ENCODE measurements at places on chromosomes 2 and 18.

DNA sequence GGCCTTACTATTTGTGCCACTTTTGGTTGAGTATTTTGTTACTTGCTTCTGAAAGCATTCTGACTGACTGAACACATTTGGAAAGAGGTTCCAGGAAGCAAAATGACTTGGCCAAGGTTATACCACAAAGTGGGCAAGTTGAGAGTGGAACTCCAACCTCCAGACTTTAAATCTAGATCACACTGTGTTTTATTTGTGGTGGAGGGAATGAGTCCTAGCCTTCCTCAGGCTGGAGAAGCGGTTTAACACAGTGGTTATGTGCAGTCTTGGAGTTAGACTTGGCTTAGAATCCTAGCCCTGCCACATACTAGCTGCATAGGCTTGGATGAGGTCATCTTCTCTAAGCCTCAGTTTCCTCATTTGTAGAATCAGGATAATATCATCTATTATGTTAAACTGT, 33.4 kb downstream of the PLEKHM3 start:
- no peak for DNase-seq

- no peak for DNase-seq
These were observed 597.8 kb upstream of the VRK2 start for GRCh38 chr2:57448816-57449215.

- DNase-seq: no peak
These were observed 163.2 kb upstream of the KLF7 start for GRCh38 chr2:207328944-207329386.

- DNase-seq: no peak
These were observed 67.1 kb upstream of the POU3F3 start for GRCh38 chr2:104786821-104787220.

DNA sequence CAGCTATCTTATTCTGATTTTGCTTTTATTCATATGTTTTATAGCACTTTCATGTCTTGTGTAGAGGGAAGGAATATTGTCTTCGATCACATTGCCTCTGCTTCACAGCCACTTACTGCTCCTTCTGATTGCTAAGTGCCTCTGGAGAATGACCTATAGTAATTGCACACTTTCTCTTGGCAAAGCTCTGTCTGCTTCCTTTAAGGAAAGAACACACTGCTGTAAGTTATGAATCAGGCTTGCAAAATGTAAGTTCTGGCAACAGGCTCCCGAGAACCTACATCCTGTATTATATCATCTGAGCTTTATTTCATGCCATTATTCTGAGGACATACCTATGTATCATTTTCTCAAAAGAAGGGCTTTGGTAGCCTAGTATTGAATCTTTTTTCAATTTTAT, 170.7 kb downstream of the ZNF804A start:
- no peak for DNase-seq

DNA sequence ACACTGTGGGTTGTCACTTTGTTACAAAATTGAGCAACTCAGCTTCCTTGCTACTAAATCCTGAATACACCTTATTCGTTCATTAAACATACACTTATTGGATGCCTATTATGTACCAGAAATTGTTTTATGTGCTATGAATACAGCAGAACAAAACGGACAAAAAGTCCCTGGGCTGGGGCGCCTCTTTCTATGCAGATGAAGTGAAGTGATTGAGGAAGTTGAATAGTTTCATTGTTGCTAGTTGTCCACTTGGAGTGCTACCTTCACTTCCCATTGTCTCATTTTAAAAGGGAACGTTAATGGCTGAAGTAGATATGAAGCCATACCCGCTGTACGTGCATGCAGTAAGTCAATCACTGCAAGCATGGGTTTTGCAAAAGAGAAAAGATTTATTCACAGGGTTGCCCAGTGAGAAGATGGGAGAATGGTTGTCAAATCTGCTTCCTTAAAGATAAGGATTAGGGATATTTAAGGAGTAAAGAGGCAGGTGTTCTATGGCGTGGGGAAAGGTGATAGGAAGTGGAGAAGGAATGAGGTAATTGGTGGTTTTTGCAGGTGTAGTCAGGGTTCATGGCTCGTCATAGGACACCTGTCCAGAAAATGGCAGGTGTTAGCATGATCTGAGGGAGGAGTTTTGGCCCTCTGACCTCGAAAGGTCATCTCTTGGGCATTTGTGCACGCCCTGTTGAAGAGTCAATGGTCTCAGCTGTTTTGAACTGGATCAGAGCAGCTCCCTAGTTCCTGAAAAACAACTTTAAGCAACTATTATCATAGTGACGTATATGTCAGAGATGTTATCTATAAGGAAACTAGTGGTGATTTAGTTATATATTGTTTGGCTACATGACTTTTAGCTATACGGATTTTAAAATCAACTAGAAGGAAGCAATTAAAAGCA, 23.5 kb downstream of the TRPM8 start:
- DNase-seq: no peak

GRCh38 chr2:239692362-239692851, 291.6 kb upstream of the HDAC4 start:
- DNase-seq: no peak

DNA sequence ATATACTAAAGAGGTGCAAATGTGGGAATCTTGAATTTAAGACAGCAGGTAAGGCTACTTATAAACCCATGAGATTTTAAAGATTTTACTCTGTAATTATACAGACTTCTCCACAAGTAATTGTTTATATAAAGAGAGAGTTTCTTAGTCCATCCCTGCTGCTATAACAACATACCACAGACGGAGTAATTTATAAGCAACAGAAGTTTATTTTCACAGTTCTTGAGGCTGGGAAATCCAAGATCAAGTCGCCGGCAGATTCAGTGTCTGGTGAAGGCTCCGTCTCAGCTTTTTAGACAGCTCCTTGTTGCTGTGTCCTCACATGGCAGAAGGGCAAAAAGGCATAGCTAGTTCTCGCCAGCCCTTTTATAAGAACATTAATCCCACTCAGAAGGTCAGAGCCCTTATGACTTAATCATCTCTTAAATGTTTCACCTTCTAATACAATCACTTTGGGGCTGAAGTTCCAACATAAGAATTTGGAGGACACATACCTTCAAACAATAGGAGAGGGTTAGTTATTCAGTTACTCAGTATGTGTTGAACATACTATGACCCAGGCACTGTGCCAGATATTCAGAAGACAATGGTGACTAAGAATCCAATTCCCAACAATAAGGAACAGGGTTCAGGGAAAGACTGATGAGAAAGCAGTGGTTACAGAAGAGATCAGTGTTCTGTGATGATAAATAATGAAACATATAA, 466.0 kb downstream of the RIT2 start:
- no peak for DNase-seq

DNA sequence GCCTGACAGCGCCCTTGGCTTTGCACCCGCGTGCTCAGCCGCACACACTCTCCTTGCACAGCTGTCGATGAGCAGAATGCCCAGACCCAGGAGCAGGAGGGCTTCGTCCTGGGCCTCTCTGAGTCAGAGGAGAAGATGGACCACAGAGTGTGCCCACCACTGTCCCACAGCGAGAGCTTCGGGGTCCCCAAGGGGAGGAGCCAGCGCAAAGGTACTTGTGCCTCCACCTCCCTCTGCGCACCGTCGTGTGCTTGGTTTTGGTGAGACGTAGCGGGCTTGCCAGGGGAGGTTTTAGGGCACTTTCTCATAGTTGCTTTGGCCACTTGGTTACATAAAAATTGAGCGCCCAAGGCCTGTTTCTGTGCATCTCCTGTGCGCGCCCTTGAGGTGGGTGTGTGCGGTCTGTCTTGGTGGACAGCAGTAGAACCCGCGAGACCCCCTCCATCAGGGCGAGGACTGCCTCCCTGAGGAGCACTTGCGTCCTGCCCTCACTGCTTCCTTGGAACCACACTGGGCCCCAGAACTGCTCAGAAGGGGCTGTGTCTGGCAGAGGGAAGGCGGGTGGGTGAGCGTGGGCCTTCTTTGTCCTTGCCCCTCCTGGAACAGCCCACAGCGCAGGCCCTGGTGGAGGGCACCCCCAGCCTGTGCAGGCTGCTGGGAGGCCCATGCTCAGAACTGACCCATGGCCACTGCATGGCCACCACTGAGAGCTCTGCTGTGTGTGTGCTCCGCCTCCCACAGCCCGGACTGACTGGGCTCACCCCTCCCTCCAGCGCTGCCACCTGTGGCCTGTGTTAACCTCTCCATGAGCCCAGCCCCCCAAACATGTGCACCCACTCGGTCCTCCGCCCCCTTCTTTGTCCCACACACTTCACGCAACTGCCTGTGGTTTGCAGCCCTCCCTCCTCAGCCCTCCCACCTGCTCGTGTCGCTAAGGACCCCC, 95.9 kb downstream of the DGKD start:
- no peak for DNase-seq

GRCh38 chr18:47531717-47532116, 280.3 kb upstream of the SKOR2 start:
- no peak for DNase-seq

GRCh38 chr2:10067881-10068280, 12.3 kb downstream of the CYS1 start:
- DNase-seq: no peak

GRCh38 chr2:62724106-62724505, 18.6 kb downstream of the EHBP1 start:
- no peak for DNase-seq

DNA sequence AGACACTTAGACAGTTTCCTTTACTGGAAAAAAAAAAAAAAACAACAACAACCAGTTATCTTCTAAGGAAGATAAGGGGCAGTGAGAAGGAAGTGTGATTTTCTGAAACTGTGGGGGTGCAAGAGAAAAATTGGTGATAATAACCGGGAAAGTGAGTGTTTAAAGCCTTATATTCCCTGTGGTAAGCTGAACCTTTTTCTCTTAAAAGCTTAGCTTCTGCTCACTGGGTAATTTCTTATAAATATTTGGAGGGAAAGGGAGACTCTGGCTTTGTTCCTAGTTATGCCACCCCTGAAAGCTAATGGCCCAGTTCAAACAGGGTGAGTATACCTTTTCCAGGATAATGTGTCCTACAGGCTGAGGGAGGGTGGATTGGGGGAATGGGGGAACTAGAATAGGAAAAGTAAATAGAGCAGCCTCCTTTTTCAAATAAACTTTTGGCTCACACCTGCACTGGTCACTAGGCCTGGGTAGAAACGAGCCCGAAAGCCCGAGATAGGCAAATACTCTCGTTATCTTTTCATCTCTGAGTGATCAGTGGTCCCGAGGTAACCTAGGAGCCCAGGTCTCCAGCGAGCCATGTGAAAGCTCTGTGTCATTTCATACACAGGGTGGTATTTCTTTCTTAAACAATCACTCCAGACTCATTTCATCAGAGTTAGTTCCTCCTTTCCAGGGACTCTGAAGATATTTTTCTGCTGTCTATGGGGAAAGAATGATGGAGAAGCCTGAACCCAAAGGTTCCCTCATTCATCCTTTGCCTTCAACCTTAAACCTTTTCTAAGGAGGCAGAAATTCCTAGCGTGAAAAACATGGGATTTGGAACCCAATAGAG, 15.5 kb upstream of the SRBD1 start:
- DNase-seq: no peak

GRCh38 chr2:72159211-72159993, 11.7 kb upstream of the CYP26B1 start:
- no peak for DNase-seq

- no peak for DNase-seq
These were observed 110.5 kb downstream of the ESCO1 start for GRCh38 chr18:21489919-21490495.

- DNase-seq: no peak
These were observed 71.6 kb upstream of the RFX8 start for GRCh38 chr2:101546376-101547058.

DNA sequence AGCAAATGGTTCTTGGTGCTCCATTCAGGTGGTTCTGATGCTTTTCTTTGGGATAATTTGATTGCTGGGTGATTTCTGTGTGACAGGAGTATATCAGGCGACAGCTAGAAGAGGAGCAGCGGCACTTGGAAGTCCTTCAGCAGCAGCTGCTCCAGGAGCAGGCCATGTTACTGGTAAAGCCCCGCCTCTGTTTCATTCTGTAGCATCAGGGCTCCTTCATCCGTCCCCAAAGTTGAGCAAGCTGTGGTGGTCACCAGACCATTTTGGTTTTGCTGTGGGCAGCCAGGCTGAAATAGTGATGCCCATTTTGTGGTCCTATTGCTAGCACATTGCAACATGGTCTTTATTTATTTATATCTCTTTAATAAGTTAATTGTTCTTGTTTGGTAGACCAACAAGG, 132.8 kb upstream of the IL1R2 start:
- no peak for DNase-seq

- no peak for DNase-seq
These were observed 134.7 kb upstream of the CDH20 start for GRCh38 chr18:61198486-61198885.

DNA sequence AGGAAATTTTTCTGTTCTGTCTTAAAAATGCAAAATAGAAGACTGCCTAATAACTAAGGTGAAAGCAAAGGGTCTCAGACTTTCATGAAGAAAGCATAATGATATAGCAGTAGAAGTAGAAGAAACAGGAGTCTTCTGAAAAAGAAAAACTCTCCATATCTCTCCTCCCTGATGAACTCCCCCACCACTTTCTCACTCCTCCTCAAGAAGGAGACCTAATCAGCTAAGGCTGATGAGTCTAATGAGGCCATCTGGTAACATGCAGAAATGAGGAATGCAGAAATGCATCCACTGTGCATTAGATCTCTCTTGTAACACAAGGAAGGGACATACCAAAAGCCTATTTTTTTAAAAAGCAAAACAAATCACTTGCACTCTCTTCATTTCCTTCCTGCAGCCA, 273.7 kb upstream of the UBE2E3 start:
- DNase-seq: no peak

GRCh38 chr18:64019922-64020756, 50.3 kb downstream of the SERPINB8 start:
- no peak for DNase-seq

- no peak for DNase-seq
These were observed 332 bp upstream of the PDCD1 start for GRCh38 chr2:241859017-241859435.

GRCh38 chr2:415986-416610, 128.2 kb upstream of the ALKAL2 start:
- no peak for DNase-seq

DNA sequence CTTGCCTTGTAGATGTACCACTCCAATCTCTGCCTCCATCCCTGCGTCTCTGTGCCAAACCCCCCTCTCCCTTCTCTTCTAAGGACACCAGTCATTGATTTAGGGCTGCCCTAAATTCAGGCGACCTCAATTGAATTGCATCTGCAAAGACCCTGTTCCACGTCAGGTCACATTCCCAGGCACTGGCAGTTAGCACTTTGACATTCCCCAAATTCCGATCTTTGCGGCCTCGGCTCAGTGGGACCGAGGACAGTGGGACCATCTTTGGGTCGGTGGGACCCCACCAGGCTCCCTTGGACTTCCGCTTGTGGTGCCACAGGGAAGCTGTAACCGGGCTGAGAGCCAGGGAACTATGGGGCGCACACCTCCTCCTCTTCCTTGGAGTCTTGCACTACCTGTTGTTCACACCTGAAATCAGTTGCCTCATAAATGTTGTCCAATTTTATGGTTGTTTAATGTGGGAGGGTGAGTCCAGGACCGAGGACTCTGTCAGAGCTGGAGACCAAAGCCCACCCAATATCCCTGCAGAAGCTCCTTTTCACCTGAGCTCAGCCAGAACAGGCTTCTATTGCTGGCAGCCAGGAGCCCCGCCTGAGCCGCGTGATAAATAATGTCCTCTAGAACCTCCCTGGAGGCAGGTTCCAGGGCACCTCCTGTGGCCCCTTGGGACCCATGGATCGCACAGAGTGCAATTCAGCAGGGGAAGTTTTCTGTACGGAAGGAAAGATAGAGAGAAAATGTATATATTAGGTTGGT, 271.6 kb downstream of the EIPR1 start:
- no peak for DNase-seq

Measured in nucleus accumbens (tissue), 56 donors.